ENCODE measurements at places on chromosomes 13 and 19.

DNA sequence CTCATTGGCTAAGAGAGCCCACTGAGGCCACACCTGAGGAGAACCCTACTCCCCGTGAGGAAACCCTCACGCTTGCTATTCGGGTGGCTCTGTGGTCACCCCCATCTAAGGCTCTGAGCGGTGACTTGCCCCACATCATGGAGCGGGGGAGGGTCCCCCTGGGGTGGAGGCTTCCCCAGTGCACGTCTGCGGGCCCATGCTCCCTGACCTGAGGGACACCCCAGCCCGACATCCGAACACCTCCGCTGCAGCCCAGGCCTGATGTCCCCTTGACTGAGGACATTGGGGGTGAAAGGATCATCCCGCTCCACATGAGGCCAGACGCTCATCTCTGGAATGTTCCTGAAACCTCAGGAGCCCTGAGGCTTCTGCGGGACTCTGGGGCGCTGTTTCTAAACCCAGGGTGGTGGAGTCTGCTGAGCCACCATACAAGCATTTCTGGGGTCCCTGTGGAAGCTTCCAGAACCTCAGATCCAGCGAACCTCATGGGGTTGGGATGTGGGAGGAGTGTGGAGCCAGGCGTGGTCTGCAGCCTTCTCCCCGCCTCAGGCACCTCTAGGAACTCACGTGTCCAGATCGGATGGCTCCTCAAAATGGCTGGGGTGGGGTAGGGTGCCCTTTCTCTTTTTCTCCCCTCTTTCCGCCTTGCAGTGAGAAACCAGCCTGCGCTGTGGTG is 19.9 kb downstream of the TMED1 start:
- no peak for DNase-seq

GRCh38 chr19:7393939-7394730 is 45.4 kb downstream of the ARHGEF18 start:
- DNase-seq, result no peak

GRCh38 chr13:79406597-79406908 is 498 bp upstream of the RBM26 start:
- no peak for DNase-seq

GRCh38 chr13:75806117-75806516 is 170.0 kb downstream of the LMO7 start:
- no peak for DNase-seq

DNA sequence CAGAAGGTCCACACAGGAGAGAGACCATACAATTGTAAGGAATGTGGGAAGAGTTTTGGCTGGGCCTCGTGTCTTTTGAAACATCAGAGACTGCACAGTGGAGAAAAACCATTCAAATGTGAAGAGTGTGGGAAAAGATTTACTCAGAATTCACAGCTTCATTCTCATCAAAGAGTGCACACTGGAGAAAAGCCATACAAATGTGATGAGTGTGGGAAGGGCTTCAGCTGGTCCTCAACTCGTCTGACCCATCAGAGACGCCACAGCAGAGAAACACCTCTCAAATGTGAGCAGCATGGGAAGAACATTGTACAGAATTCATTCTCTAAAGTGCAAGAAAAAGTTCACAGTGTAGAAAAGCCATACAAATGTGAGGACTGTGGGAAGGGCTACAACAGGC is 5.4 kb upstream of the ZNF225 start:
- no peak for DNase-seq

GRCh38 chr19:19224852-19225494 is 13.2 kb downstream of the NCAN start:
- no peak for DNase-seq

DNA sequence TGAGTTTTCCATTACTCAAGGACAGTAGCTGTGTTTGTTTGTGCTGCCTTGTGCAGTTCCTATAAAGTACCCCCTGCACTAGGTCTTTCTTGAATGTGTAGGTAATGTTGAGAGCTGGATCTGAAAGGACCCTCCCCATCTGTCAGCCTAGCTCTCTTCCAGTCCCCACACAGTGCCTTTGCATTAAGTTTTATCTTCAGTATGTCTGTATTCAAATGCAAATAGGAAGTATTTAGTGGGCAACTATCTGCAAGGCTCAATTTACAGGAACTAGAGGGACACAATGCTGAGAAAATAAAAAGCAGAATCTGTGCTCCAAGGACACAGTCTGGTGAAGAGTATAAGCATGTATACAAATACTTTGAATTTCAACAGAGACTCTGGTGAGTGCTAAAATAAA is 558.5 kb downstream of the RFC3 start:
- DNase-seq, result no peak

DNA sequence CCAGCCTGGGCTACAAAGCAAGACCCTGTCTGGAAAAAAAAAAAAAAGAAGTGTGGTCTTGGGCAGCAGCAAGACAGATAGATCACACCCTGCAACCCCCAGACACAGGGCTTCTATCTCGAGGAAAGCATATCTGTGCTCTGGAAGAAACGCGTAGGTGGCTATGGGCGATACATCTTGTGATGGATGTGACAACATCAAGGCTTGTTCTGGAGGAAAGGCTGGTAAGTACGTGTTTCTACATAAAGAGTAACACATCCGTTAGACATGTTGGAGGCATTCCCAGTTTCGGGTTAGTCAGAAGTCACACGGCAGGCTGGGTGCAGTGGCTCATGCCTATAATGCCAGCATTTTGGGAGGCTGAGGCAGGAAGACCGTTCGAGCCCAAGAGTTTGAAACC is 6.6 kb upstream of the DHDH start:
- no peak for DNase-seq

DNA sequence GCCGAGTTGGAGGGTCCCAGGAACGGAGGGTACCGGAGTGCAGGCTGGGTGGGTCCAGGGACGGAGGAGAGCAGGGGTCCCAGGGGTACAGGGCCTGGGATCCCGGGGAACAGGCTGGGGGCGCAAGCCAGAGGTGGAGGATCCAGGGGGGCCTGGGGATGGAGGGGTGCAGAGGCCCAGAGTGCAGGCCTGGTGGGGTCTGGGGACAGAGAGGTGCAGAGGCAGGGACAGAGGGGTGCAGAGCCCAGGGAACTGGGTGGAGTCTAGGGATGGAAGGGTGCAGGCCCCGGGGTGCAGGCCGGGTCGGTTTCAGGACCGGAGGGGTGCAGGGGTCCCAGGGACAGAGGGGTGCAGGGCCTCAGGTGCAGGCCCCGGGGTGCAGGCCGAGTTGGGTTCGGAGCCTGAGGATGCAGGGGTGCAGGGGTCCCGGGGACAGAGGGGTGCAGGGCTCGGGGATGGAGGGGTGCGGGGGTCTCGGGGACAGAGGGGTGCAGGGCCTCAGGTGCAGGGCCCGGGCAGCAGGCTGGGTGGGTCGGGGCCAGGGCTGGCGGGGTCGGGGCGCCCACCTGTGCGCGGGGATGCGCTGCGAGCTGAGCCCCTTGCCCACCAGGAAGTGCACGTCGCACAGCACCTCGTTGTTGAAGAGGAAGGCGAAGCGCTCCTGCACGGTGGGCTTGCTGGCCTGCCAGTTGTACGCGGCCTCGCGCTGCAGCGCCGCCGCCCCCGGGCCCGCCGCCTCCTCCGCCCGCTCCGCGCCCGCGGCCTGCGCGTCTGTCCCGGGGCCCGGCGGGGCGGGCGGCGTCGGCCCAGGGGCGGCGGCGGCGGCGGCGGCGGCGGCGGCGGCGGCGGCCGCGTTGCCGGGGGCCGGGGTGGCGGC is 545 bp downstream of the BTBD2 start:
- no peak for DNase-seq

- DNase-seq, result no peak
Observed at GRCh38 chr19:46710687-46711086, 6.2 kb downstream of the PRKD2 start.

DNA sequence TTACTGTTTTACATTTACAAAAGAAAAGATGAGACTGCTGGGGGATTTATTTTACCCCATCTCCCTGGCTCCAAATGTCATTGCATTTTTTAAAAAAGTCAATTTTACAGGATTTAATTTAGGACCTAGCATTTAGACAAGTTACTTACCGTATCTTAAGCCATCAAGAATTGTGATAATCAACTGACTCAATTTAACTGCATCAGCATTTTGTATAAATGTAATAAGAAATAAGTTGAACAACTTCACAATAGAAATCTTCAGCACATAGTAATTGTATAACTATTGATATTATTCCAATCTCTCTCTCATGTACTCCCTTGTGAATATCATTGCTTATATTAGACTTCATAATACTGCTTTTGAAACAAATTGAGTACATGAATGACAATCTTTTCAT is 907.5 kb upstream of the SLC10A2 start:
- no peak for DNase-seq

- DNase-seq, result peak; percentile 65
Observed at GRCh38 chr13:57629821-57630235, 1.7 kb upstream of the PCDH17 start.

GRCh38 chr19:7629347-7630054 is at the start of the genes PET100 and XAB2:
Gene PET100, plus strand, starts transcription at chr19:7629793. Its CDS starts 41 bp downstream, at chr19:7629834.
Gene XAB2, minus strand, starts transcription at chr19:7629545. Its CDS starts 18 bp downstream, at chr19:7629527.
- DNase-seq, result peak; percentile 98

DNA sequence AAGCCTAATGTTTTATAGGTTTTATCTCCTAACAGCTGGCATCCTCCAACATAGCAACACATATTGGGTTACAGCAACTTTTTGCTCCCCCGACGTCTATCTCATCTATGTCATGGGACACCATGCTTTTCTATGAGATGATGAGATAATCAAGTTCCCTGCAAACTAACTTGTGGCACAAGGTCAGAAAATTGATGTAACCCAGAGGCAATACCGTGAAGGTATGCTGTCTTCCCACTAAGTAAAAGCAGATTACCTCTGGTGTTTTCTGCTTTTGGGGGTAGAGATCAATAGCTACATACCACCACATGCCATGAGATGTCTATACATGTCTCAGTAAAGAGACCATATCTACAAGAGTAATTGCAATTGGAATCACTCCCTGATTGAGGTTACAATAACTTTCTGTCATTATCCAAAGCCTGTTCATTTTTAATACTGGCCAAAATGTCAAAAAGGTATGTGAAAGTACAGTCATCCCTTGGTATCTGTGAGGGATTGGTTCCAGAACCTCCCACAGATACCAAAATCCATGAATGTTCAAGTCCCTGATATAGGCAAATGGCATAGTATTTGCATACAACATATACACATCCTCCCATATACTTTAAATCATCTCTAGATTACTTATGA is 131.3 kb downstream of the CYSLTR2 start:
- DNase-seq, result no peak

DNA sequence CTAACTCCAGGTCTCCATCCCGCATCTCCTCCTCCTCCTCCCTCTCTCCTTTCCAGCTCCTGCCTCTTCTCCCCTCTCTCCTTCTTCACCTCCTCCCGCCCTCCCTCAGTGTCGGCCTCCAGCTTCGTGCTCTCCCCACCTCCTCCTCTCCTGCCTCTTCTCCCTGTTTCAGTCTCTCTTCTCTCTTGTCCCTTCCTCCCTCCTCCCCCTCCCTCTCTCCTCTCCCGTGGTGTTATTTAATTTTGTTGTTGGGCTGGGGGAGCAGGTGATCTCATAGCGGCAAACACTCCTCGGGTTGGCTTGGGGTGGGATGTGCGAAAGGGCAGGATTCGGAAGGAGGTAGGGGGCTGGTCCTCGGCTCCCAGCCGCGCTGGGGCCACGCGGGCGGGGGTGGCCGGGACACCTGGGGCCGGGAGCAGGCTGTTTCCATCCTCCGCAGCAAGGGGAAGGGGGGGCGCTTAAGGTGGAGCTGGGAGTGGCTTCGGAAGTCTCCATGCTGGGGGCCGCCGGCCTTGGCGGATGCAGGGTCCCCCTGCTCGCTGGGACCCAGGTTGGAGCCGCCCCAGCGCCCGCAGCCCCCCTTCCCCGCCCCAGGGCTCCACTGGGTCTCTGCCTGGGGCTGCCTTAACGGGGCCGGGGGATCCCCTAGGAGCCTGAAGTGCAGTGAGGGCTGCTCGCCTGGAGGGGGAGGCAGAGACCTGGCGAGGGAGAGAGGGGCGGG is at the start of gene CA11:
Gene CA11, minus strand, starts transcription at position 187 of the 721 bp plus-strand sequence. CDS start 555 bp downstream, outside the sequence.
- peak; percentile 82 for DNase-seq

DNA sequence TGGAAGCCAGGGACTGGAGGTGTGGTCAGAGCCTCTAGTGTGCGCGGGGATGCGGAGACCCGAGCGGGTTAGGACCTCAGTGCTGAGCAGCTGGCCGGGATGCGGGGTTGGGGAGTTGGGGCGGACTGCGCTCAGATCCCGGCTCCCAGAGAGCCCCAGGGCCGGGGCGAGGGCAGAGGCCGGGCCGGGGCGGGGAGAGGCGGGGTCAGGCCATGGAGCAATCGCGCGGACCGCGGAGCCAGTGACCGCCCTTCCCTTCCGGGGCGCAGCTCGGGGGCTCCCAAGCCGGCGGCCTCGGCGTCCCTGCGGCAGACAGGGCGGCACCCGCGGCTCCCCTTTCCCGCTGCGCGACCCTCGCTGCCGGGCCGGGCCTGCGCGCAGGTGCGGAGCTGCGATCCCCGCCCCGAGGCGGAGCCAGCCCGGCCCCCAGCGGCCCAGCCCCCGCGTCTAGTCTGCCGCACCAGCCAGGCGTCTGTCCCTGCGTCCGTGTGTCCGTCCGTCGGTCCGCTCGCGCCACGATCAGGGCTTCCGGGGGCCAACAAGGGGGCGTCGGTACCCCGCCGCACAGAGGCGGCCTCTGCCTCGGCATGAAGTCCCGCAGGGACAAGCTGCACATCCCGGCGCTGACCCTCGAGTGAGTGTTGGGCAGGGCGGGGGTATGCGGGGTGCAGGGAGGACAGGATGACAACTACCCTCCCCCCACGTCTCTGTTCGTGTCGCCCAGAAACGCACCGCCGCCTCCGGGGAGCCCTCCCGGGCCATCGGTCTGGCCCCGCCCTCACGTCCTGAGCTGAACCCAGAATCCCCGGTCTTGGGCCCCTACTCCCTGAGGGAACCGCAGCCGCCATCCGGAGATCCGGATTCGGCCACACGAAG is 12.4 kb downstream of the MAST3 start:
- no peak for DNase-seq

DNA sequence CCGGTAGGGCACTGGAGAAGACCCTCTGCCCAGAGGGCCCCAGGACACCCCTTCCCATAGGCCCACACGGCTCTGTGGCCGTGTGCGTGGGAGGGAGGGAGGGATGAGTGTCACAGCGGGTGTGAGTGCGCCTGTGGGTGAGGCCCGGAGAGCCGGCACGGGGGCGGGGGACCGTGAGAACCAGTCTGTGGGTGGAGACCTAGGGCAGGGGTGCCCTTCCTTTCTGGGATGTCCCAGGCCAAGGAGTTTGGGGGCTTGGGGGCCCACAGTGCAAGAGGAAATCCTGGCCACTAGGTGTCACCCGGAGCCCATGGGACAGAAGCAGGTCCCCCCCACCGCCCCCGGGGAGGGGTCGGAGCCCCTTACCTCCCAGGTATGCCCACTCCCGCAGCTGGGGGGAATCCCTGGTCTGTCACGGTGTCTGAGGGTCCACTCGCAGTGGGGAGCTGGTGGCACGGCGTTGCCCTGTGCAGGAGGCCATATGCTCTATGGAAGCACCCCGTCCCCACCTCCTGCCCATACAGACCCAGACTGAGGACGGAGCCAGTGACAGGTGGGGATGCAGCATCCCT is 16.0 kb upstream of the SLC7A10 start:
- no peak for DNase-seq

DNA sequence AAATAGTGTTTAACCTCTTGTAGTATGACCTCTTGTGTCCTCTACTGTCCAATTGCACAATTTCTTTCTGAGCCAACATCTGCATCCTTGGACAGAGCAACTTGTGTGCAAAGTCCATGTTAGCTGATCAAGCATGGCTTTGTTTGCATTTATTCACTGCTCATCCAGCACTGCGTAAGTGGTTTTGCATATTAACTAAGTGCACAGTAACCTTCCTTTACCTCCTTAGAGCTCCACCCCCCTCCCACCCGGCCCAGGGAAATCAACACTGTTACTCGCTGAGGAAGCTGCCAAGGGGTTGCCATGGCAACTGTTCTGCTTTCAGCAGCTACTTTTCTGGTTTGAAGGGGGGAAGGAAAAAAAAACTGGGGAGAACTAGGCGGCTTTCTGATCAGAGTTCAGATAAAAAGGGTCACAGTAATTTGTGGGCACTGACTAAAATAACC is 153.5 kb upstream of the KLF12 start:
- DNase-seq, result peak; percentile 44

All from DMS 273 treated with DMSO at 0.1 percent for 48 hours (cell line).